T-helper 17 cell (primary cell): ENCODE measurements at places on chromosomes 5 and 9.
A peak's percentile ranks its signal among the peaks of the same experiment; 100 is the strongest.

- no peak for DNase-seq
These were observed 112.9 kb downstream of the CAMK4 start for GRCh38 chr5:111337133-111337532.

- no peak for DNase-seq
These were observed 225.2 kb downstream of the GAS1 start for GRCh38 chr9:86721843-86722705.

- no peak for DNase-seq
These were observed 67.1 kb downstream of the DAB2IP start for GRCh38 chr9:121718501-121718900.

DNA sequence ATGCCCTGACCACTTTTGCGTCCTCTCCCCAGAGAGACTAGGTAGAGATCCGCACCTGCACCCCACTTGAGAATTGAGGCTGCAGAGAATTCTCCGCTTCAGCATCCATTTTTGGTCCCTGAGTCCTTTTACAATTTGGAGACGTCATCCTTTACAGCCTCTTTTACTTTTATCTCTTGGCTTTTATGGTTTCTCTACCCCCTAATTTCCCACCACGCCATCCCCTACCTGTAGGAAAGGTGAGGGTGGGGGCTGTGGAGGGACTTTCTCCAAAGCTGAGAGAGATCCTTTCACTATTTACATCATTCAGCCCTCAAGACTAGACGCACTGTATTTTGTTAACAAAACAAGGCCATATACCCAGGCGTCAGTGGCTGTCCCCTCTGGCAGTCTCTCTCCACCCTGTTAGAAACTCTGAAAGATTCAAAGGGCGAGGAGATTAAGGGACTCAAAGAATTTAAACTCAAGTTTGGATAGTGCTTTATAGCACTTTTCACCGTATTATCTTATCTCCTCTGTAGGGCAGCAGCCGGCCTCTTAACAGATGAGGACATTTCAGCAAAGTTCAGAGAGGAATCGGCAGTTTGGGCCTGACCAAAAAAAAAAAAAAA, 1.7 kb downstream of the MSX2 start:
- no peak for DNase-seq

GRCh38 chr5:135813758-135814157, 20.7 kb upstream of the SLC25A48 start:
- DNase-seq: no peak

DNA sequence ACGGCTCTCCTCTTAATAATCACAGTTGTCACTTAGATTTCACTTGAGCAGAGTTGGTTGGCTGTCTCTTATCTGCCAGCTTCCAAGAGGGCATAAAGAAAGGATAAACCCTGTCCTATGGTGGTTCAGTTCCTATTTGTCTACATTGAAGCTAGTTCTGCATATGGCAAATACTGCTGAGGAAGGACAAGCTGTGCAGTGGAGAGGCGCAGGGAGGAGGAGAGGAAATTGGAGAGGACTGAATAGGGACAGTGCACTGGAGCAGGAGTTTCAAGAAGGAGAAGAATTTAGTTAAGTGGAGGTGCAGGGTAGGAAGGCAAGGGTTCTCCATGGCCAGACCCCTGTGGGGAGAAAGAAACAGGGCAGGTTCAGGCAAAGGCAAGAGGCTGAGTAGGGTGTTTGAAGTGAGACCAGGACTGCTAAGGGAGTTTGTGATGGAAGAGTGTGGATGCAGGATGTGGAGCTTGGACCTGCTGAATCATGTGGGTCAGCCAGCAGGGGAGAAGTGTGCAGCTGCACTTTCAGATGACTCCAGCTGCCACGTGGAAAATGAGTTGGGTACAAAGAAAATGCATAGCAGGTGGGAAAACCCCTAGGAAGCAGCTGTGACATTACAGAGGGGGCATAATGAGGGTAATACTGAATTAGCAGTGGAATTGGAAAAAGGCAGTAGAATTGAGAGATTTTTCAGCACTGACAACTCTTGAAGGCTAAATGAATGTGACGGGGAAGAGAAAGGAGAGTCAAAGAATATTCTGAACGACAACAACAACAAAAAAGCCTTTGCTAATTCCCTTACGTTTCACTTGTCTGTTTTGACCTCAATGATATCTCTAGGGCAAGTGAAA, 66.8 kb downstream of the MAMDC2 start:
- no peak for DNase-seq

DNA sequence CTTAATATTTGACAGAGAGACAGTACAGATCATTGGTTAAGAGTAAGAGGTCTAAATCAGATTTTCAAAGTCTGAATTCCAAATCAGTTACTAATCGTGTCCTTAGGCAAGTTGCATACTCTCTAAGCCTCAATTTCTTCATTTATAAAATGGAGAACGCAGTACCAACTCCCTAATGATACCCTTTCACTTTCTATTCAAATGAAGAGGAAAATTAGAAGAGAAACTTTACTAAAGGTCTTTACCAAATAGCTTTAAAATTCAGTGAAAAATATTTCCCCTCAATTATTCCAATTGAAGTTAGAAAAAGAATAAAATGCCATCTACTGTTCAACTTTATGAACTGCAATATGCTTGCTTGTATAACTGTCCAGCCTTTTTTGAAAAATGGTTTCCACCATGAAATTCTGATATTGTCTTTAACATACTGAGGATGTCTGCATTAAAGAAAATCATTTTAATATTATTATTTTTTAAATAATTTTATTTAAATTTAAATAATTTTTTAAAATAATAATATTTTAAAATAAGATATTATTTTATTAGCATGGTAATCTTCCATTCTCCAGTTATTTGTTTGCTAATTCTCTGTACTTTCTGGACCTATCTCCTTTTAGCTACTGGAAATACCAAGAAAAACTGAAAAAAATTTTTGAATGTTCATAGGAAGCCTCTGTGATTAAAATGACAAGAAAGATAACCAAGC, 36.0 kb downstream of the POC5 start:
- DNase-seq: no peak

GRCh38 chr5:116824751-116825438, 250.3 kb upstream of the SEMA6A start:
- no peak for DNase-seq

GRCh38 chr5:23506329-23507236, 826 bp upstream of the PRDM9 start:
- DNase-seq: no peak

GRCh38 chr5:143311428-143311827, 92.1 kb downstream of the NR3C1 start:
- no peak for DNase-seq

- no peak for DNase-seq
These were observed 171.8 kb downstream of the AGTPBP1 start for GRCh38 chr9:85569988-85570387.

GRCh38 chr9:133247632-133248031, 27.4 kb downstream of the ABO start:
- DNase-seq: no peak

DNA sequence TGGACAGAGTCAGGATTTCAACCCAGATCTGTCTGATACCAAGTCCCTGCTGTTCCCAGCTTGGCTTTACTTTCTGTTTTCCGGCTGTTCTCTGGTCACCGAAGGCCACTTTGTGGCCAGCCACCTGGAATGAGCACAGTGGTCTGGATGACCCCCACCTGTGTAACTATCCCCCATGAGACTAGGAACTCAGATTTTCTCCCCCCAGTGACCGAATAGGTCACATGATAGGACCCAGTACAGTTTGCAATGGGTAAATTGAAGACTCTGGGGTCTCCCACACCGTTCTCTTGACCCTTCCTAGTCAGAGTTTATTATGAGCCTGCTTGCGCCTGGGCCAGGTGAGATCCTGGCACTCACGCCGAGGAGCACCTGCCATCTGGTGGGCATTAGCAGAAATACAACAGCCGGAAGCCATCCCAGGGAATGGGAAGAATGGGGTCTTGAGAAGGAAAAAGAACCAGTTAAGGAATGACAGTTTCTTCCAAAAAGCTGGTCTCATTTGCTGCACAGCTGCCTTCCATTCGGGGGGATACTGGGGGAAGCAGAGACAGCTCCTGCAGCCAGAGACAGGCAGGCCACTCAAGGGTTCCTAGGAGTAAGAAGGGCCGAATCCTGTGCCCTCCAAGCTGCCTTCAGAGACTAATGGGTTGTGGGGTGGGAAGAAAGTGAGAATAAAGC, 7.1 kb downstream of the PHYHD1 start:
- DNase-seq: peak; percentile 28

- DNase-seq: no peak
These were observed 94.3 kb downstream of the TMEM167A start for GRCh38 chr5:82982846-82983245.

- DNase-seq: no peak
These were observed 148.0 kb downstream of the FGF1 start for GRCh38 chr5:142537938-142538337.

DNA sequence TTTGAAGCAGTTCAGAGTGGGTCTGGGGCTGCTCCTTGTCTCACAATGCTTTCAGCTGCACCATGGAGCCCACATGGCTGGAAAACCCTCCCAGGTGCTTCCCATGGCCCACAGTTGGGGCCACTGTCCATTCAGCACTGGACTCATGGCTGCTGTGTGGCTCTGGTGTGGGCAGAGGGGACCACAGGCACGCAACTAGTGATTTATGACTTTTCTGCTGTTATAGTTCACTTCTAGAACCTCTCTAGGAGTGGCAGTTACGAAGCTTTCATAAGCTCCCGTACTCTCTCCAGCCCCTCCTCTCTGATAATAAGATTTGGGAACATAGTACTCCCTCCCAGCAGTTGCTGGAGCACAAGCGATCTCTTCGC, 29.0 kb downstream of the GLRA1 start:
- DNase-seq: no peak

- DNase-seq: no peak
These were observed 15.1 kb downstream of the RICTOR start for GRCh38 chr5:39059064-39059463.

DNA sequence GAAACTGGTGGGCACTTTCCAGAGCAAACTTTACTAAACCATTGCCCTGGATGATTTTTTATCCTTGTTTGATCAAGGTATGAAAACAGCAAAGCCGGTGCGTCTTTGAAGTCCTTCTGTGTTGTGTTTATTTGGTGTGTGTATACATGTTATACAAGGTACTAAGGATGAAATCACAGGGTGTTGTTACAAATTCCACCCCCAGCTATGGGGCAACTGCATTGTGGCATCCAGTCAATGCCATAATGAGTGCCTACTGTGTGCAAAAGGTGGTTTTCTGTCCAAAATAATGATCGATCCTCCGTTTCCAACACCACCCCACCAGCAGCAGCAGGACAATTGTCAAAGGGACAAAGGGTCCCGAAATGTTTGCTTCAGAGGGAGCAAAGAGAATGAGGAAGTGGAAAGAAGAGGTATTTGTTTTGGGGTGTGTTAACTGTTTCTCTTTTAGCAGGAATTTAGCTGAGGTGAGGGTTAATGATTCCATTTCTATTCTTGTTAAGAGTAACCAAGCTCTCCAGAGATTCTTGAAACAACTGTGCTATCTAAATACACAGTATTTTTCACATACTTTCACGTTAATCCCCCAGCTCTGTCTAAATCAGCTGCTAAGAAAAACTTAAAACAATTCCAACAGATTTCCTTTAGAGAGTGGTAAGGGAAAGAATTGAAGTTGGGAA, 568.7 kb upstream of the KLF4 start:
- DNase-seq: no peak

DNA sequence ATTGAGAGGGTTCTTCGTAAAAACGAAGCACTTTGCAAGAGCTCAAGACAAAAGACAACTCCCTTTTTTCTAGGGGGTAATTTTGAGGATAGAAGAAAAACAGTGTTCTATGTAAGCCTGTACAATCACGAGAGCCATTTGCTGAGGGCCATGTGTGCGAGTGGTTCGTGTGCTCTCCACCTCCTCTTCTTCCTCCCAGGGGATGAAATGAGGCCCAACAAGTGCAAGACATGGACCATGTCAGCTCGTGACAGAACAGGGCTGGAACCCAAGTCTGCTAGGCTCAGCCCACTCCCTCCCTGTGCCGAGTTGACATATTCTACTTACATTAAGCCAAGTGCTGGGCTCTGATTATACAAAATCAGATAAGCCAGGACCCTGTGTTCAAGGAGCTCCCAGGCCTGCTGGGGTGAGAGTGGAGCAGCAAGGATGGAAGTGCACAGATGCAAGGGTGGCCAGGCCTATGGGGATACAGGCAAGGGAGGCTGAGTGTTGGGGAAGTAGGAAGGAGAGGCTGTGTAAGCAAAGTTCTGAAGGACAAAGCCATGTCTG, 97.9 kb upstream of the MSX2 start:
- DNase-seq: no peak

DNA sequence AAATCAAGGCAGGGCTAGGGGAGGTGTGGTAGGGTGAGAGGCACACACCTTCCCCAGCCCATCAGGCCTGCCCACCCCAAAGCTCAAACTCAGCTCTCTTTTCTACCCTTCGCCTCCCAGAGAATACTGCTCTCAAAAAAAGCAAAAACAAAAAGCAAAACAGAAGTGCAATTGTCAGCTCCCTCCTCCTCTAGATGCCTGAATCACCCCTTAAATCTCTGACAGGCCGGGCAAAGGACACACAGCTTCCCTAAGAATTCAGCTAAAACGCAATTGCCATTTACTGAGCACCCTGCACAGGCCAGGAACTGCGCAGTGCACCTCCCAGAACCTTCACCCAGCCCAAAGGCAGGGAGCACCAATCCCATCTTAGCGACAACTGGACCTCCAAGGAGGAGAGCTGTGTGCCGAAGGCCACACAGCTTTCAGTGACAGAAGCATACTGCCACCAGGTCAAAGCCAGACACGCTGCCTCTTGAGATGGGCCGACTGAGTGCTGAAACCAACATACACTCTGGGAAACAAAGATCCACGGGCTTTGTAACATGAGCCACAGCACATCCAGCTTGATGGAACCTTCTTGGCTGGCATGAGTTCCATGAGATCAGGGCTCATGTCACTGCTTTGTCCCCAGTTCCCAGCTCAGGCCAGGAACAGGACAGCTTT, 53.4 kb upstream of the STXBP1 start:
- no peak for DNase-seq

DNA sequence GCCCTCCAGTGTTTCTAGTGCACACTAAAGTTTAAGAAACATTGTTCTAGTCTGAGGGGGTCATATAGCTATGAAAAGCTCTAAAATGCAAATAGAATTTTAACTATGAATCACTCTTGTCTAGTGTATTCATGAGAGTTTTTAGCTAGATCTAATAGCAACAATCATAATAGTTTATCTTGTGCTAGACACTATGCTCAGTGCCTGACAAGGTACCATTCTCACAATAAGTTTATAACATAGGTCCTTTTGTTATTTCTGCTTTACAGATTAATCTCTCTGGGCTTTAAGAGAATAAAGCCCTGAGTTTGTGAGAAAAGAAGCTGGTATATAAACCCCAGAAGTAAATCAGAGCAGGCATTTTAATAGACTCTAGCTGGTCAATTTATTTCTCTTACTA, 2120.7 kb downstream of the MAT2B start:
- no peak for DNase-seq
